ENCODE measurements at places on chromosomes 5 and 9.

- DNase-seq = no peak
Measured at GRCh38 chr9:37364751-37365360, 57.6 kb upstream of the GRHPR start.

- DNase-seq = no peak
Measured at GRCh38 chr5:160020266-160020770, 11.4 kb downstream of the TTC1 start.

GRCh38 chr9:36781533-36781932 lies 208.8 kb downstream of the MELK start:
- DNase-seq = no peak

DNA sequence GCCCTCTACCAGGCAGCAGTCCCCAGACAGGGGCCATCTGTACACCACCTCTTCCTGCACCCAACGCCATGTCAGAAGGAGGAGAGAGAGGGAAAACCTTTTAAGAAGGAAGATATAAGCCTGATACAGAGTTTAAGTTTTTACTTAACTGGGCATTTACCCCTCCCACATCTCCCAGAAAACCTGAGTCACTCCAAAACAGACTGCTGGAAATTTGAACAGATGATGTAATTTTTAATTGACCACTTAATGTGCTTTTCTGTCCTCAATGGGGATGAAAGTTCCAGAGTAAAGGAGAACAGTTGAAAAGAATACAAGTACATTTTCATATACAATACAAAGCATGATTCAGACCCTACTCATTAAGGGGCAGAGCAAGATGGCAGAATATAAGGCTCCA lies 63.9 kb downstream of the TTC39B start:
- no peak for DNase-seq

GRCh38 chr9:109496218-109496617 lies 1.9 kb downstream of the PTPN3 start:
- no peak for DNase-seq

- DNase-seq = no peak
Measured at GRCh38 chr5:119322948-119323537, 32.8 kb upstream of the TNFAIP8 start.

GRCh38 chr5:95385334-95385733 lies 5.8 kb upstream of the FAM81B start:
- no peak for DNase-seq

- no peak for DNase-seq
Measured at GRCh38 chr5:10320793-10321192, 13.1 kb upstream of the CMBL start.

DNA sequence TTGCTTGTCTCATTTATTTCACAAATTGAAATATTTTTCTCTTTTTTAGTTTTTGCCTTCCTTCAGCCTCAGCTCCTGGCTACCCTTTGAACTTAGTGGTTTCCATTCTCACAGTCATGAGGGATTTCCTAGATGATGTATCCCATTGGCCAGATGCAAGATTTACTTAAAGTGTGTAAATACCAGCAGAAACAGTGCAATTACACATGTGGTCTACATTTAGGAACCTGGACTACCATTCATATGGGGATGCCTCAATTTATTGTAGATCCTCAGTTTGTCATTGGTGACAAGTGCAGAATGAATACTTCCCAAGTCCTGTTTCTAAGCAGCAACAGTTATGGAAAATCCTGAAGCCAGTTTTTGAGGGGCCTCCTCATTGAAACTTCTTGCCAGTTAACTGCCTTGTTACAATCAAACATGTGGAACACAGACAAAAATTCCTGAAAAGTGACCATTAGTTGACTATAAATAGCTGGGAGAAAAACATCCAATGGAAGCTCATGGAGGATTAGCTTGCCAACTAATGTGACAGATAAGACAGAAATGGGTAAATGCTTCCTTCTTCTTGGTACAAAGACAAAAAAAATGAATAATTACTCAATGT lies 113.6 kb upstream of the FER start:
- DNase-seq = no peak

GRCh38 chr5:153537207-153537606 lies 46.7 kb downstream of the GRIA1 start:
- DNase-seq = no peak

DNA sequence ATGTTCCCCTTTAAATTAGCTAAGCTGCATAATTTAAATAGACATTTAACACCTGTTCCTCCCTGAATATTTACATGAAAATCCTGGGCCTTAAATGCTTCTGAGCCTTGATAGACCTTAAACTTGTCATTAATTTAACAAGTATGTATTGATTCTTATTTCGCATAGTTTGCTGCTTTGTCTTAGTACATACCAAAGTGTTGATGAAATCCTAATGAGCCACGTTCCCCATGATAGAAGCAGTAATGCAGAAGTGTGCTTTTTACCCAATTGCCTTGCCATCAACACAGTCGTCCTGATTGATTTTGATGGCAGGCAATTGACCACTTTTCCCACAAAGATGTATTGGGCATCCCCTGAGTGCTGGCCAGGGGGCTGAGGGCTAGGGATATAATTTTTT lies 213.5 kb downstream of the SGCD start:
- no peak for DNase-seq

DNA sequence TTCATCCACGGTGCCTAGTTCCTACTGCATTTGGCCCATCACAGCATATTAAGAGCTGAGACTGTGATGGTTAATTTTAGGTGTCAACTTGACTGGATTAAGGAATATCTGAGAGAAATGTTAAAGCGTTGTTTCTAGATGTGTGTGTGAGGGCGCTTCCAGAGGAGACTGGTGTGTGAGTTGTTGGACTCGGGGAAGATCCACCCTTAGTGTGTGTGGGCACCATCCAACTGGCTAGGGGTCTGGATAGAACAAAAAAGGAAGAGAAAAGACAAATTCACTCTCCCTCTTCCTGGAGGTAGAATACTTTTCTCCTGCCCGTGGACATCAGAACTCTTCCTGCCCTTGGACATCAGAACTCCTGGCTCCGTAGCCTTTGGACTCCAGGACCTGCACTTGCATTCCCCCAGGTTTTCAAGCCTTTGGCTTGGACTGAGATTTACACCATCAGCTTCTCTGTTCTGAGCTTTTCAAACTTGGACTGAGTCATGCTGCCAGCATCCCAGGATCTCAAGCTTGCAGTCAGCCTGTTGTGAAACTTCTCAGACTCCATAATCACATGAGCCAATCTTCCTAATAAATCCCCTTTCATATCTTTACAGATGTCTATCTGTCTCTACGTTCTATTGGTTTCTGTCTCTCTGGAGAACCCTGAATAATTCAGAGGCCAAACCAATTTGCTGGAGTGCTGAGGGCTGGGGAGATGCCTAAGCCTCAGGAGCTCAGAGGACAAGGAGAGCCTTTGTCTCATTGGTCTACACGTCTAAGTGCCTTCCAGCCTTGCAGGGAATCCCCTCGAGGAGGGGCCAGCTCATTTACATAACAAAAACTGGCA lies 164.5 kb downstream of the DCP2 start:
- DNase-seq = no peak

- DNase-seq = no peak
Measured at GRCh38 chr9:71725590-71726338, 42.5 kb downstream of the CEMIP2 start.

DNA sequence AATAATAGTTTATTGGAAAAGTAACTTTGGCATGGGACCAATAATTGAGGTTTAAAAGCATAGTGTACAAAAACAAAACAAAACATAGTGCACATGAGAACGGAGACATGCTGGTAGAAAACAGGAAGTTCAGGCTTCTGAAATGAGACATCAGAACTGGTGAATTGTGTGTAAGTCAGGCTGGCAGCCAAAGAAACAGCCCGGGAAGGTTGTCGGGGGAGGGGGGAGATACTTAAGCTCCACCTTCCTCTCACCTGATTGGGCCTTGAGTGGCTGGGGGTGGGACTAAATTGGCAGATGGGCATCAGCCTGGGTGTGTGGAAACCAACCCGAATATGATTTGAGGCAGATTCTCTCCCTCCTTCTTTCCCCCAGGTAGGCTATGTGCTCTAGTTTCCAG lies 256.3 kb downstream of the SMARCA2 start:
- DNase-seq = peak; percentile 94

DNA sequence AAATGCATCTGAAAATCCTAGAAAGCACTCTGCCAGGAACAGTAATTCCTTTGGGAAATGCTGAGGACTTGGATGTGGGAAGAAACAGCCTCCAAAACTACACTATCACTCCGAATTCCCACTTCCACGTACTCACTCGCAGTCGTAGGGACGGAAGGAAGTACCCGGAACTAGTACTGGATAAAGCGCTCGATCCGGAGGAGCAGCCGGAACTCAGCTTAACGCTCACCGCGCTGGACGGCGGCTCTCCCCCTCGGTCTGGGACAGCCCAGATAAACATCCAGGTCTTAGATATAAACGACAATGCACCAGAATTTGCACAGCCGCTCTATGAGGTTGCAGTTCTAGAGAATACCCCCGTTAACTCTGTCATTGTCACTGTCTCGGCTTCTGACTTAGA lies 786 bp downstream of the PCDHB3 start:
- DNase-seq = no peak

DNA sequence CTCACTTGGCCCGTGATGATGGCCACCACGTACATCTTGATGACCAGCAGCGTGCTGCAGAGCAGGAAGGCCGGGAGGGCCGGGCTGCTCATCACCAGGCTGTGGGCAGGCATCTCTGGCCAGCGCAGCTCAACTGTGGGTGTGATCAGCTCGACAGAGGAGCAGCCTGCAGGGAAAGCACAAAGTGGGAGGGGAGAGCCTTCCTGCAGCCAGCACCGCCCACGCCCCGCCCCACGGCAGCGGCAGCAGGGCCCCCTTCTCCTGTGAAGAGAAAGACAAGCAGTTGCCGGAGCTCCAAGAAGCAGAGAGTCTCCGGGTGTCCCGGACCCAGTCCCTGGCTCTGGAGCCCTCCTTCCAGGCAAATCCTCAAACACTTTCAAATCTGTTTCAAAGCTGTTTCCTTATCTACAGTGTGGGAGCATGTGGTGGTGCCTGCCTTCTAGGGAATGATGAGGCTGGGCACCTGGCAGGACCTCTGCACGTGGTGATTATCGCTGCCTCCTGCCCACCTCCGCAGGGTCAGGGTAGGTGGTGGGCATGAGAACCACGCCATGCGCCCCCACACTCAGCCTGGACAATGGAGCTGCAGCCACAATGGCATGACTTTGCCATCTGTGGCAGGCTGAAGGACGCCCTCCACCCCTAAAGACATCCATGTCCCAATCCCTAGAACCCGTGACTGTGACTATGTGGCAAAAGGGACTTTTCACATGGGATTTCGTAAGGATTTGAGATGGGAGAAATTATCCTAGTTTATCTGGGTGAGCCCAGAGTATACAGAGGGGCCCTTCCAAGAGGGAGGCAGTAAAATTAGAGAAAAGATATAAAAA lies at the start of gene PTGES:
Gene PTGES (minus strand): TSS at position 143 of the 830 bp plus-strand sequence. CDS start 30 bp downstream, at position 113.
- no peak for DNase-seq

- peak; percentile 60 for DNase-seq
Measured at GRCh38 chr9:105694190-105694847, at the start of gene TMEM38B. Gene TMEM38B, plus strand, starts transcription at chr9:105694541. Its CDS starts 120 bp downstream, at chr9:105694661.

GRCh38 chr9:135039266-135039870 lies 48.1 kb upstream of the OLFM1 start:
- no peak for DNase-seq

- DNase-seq = no peak
Measured at GRCh38 chr5:132473019-132473531, 17.5 kb downstream of the IRF1 start.

GRCh38 chr5:131709043-131709442 lies 74.0 kb upstream of the RAPGEF6 start:
- no peak for DNase-seq

- no peak for DNase-seq
Measured at GRCh38 chr5:153774686-153775085, 264.0 kb downstream of the FAM114A2 start.

DNA sequence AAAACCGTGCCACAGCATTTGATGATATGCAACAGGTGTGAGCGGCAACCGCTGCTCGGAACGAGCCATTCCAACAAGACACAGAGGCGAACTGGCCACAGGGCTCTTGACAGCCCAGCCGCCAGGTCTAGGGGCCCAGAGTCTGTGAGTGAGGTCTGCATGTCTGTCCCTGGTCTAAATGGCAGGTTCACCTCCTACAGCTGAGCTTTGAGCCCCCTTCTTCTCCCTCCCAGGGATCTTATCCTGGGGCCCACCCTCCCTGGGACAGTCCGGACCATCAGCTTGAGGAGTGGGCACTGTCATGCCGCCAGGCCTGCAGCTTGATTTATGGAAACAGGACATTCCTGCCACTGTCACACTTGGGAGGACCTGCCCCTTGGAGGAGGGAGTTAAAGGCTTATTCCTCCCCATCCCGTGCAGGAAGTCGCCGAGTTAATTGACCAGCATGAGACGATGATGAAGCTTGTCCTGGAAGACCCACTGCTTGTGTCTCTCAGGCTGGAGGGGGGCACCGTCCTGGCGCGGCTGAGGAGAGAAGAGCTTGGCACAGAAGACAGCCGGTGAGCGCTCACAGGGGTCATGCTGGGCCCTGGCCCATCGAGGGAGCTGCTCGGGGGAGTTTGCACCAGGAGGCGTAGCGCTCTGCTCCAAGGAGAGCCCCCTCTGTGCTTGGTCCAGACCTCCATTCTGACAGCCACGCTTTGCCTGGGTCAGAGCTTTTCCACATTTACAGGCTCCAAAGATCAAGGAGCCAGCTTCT lies 35.5 kb upstream of the LRRC14B start:
- no peak for DNase-seq

- DNase-seq = peak; percentile 43
Measured at GRCh38 chr5:132439521-132440089, 51.0 kb downstream of the IRF1 start.

GRCh38 chr9:18480662-18481093 lies 6.7 kb downstream of the ADAMTSL1 start:
- DNase-seq = no peak

- DNase-seq = no peak
Measured at GRCh38 chr5:9951865-9952516, 297.7 kb downstream of the ATPSCKMT start.

DNA sequence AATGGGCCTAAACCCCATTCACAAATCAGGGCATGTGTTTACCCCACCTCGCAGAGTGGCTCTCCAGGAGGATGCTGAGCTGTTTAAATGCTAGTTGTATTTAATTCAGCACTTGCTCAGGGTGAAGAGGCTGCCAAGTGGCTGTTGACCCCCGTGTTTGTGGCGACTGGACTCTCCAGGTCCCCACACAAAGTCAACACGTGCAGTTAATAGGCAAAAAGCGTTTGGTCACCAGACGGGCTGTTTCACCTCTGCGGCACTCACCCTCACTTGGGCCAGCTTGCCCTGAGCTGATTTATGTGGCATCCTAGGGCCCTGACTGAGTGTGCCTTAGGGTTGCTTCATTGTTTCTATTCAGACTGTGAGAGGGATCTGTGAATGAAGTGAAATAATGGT lies 152.3 kb downstream of the GAS1 start:
- DNase-seq = no peak
